Anterior cingulate cortex (tissue), 58 donors: ENCODE measurements at places on chromosomes 7 and 10.

- DNase-seq, result no peak
Observed at GRCh38 chr7:136969761-136970160, 101.3 kb downstream of the CHRM2 start.

- DNase-seq, result no peak
Observed at GRCh38 chr10:50514995-50515394, 108.8 kb downstream of the SGMS1 start.

DNA sequence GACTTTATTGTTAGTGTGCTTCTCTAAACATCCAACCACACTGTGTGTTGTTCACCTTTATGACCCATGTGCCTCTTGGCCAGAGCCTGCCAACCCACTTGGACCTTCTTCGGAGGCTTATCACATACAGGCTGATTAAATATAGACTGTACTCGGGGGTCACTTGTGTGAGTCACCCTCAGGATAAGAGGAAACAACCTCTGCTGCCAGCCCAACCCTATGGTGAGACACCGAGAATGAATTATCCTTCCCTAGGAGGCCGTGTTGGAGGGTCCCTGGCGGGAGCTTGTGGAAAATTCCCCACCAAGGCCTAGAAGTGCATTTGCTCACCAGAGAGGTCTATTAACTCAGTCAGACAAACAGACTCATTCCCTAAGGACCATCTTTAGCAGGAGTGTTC is 63.0 kb downstream of the FAS start:
- no peak for DNase-seq

GRCh38 chr10:88066876-88067275 is 203.5 kb downstream of the PTEN start:
- DNase-seq, result no peak

DNA sequence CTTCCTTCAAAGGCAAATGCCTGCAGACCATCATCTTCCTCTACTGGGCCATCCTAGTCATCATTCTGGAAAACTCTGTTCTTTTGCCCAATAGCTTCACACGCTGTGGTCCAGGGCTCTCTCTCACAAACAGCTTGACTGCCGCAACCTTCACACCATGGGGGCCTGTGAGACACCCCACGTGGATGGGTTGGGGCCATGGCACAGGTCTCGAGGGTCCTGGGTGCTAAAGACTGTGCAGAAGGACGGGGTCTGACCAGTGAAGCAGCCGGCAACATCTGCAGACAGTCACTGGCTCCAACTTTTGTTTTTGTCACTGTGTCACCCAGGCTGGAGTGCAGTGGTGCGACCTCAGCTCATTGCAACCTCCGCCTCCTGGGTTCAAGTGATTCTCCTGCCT is 28.1 kb downstream of the BRI3 start:
- no peak for DNase-seq

DNA sequence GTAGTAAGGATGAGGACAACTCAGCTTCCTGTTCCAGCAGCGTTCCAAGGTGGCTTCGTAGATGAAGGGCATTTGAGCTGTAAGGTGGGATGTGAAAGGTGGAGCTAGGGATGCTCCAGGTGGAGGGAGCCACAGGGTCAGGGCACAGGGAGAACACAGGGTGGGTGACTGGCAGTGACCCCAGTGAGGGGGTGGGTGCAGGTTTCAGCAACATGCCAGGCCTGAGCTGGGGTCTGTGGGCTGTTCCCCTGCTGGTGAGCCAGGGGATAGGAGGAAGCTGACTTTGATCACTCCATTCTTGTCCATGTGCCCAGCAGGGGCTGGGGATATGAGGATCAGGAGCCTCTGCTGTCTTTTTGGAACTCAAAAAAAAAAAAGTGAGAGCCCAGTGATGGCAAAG is 33.2 kb downstream of the CDH23 start:
- no peak for DNase-seq

DNA sequence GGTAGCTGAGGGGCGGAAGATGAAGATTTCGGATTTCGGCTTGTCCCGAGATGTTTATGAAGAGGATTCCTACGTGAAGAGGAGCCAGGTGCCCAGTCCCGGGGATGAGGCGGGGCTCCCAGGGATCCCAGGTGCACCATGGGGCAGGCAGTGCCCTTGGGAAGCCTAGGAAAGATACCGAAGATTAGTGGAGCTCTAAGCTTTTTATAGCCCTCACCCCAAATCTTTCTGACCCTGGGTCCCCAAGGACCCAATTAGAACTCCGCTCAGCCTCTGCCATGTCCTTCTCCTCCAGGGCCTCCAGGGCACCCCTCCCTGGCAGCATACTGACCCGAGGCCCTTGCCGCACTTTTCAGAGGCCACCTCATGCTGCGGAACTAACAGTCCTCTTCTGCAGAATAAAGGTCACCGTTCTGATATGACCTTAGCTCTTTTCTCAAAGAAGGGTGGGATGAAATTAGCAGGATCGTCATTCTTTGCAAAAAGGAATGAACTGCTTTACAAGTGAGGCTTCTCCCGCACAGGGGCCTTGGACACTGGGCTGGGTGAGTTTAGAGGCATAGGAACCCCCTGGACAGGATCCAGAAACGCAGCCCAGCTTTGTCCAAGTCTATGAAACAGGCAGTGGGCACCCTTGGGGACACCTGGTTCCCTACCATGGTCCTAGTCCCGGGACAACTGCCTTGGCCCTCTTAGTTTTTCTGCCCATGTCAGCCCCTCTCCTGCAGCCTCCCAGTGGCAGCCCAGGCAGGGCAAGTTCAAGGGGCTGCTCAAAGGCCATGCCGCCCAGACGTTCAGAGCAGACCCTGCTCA is 17.9 kb upstream of the CSGALNACT2 start:
- no peak for DNase-seq
